Suprapubic skin (tissue), 4 donors: ENCODE measurements at places on chromosomes 3 and 15.

GRCh38 chr3:32391643-32392535, at the start of gene CMTM7:
Gene CMTM7 (plus strand): TSS chr3:32391853. CDS start chr3:32391907, 54 bp downstream.
- no peaks in the 10 kb centered on the region for H3K27me3 ChIP-seq
- peak within 1 kb of the TSS; percentile 83 for H3K27ac ChIP-seq
- DNase-seq = peak; percentile 84
- no peaks in the 10 kb centered on the region for H3K36me3 ChIP-seq

- DNase-seq = no peak
- H3K27ac ChIP-seq = no peak overlapping the region
- H3K4me3 ChIP-seq = no peak overlapping the region
- no peaks in the 10 kb centered on the region for H3K27me3 ChIP-seq
- H3K36me3 ChIP-seq = no peaks in the 10 kb centered on the region
- no peaks in the 10 kb centered on the region for H3K4me1 ChIP-seq
These were observed 83.9 kb upstream of the TSC22D2 start for GRCh38 chr3:150324245-150324644.

GRCh38 chr3:44954962-44955361, 21.0 kb downstream of the ZDHHC3 start:
- H3K27ac ChIP-seq = no peak overlapping the region
- H3K4me1 ChIP-seq = peaks cover 25% of the 10 kb centered on the region
- H3K4me3 ChIP-seq = no peak overlapping the region
- H3K27me3 ChIP-seq = no peaks in the 10 kb centered on the region
- peaks cover 15% of the 10 kb centered on the region for H3K36me3 ChIP-seq

GRCh38 chr3:125496701-125497100, 23.3 kb downstream of the SNX4 start:
- no peak overlapping the region for H3K27ac ChIP-seq
- DNase-seq = no peak
- H3K4me1 ChIP-seq = no peaks in the 10 kb centered on the region

- H3K36me3 ChIP-seq = no peaks in the 10 kb centered on the region
- no peak overlapping the region for H3K4me3 ChIP-seq
- peaks cover 4% of the 10 kb centered on the region for H3K27me3 ChIP-seq
- no peak overlapping the region for H3K27ac ChIP-seq
- H3K4me1 ChIP-seq = no peaks in the 10 kb centered on the region
These were observed 62.8 kb downstream of the SCN11A start for GRCh38 chr3:38988955-38989354.

DNA sequence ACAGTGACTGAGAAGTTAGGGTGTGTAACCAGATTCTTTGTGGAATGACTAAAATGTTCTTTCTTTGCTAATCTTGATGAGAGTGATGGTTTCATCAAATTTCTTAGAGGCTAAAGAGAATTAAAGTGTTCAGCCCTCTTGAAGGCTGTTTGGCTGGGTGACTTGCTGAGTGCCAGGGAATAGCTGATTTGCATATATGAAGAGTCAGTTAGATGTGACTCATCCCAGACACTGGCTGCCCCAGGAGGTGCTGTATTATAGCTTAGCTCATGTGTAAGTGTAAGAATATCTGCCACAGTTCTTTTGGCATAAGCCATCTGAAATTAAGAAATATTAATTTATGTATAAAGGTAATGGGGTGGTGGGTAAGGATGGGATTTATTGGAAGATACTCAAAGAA, 535.1 kb downstream of the NLGN1 start:
- H3K27ac ChIP-seq = no peak overlapping the region
- no peaks in the 10 kb centered on the region for H3K4me1 ChIP-seq
- no peaks in the 10 kb centered on the region for H3K36me3 ChIP-seq
- H3K27me3 ChIP-seq = no peaks in the 10 kb centered on the region
- DNase-seq = no peak

DNA sequence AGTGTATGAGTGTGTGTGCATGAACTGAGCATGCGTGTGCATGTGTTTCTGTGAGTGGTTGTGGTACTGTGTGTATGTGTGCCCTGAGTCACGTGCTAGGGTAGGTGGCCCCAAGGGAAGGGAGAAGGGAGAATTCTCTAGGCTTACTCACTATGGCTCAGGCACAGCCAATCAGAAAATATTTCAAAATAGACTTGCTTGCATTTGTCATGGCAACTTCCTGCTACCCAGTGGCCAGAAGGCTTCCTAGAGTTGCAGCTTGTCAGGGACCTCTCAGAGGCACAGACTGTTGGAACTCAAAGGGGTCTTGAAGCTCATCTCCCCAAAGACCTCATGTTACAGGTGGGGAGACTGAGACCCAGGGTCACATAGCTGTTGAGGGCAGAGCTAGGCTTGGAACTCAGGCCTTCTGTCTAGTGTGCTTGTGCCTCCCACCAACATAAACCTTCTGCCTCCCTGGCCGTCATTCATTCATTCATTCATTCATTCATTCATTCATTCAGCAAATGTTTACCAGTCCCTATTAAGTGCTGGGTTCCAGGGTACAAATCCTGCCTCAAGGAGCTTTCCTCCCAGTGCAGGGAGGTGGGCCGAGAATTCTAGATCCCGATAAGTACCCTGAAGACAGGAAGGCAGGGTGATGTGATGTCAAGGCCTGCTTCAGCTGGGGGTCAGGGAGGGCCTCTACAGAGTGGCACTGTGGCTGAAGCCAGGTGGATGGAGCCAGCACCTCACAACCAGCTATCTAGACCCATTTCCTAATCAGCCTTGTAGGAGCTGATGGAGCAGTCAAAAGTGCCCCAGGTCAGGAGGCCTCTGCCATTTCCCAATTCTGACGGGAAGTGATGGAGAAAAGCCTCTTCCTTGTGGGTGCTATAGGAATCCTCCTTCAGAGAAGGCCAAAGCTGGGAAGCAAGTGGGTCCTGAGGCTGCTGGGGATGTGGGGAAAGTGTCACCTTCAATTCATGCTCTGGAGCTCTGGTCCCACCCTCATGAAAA, 10.9 kb upstream of the RFT1 start:
- H3K4me1 ChIP-seq = no peaks in the 10 kb centered on the region
- no peak overlapping the region for H3K27ac ChIP-seq

DNA sequence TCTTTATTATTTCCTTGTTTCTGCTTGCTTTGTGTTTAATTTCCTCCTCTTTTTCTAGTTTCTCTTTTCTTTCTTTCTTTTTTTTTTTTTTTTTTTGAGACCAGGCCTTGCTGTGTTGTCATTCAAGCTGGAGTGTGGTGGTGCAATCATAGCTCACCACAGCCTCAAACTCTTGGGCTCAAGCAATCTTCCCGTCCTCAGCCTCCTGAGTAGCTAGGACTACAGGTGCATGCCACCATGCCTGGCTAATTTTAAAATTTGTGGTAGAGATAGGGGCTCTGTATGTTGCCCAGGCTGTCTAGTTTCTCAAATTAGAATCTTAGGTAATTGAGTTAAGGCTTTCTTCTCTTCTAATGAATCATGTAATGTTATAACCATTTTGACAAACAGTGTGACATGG, 22.4 kb downstream of the SLMAP start:
- H3K4me3 ChIP-seq = no peak overlapping the region
- no peak for DNase-seq
- H3K4me1 ChIP-seq = peaks cover 29% of the 10 kb centered on the region
- no peak overlapping the region for H3K27ac ChIP-seq
- H3K27me3 ChIP-seq = no peaks in the 10 kb centered on the region
- H3K36me3 ChIP-seq = no peaks in the 10 kb centered on the region

DNA sequence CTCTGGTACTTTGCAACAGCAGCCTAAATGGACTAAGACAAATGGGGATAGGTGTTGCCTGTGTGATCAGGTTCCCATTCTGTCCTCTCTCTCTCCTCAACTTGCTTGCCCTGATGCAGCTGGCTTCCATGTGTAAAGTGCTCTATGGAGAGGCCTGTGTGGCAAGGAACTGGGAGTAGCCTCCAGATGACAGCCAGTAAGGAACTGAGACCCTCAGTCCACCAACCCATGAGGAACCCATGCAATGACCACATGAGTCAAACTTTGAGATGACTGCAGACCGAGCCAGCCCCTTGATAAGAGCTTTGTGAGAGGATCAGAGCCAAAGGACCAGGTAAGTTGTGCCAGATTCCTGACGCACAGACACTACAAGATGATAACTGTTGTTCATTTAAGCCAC, 74.6 kb upstream of the ADPGK start:
- no peaks in the 10 kb centered on the region for H3K36me3 ChIP-seq
- no peaks in the 10 kb centered on the region for H3K27me3 ChIP-seq
- no peaks in the 10 kb centered on the region for H3K4me1 ChIP-seq
- no peak for DNase-seq

DNA sequence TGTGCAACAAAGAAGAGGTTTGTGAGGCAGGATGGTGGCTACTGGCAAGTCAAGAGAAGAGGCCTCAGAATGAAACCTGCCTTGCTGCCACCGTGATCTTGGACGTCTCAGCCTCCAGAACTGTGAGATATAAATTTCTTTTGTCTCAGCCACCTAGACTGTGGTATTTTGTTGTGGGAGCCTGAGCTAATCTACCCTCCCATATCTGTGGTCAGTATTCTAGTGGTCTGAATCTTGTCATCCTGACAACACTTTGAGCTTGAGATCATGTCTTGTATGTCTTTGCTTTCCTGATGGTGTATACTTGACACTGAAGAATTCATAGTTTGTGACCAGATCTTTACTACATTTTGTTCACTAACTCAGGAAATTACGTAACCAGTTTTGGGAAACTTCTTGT, 240.6 kb upstream of the GOLIM4 start:
- no peak overlapping the region for H3K27ac ChIP-seq
- no peaks in the 10 kb centered on the region for H3K36me3 ChIP-seq
- no peak overlapping the region for H3K4me3 ChIP-seq
- H3K4me1 ChIP-seq = no peaks in the 10 kb centered on the region

DNA sequence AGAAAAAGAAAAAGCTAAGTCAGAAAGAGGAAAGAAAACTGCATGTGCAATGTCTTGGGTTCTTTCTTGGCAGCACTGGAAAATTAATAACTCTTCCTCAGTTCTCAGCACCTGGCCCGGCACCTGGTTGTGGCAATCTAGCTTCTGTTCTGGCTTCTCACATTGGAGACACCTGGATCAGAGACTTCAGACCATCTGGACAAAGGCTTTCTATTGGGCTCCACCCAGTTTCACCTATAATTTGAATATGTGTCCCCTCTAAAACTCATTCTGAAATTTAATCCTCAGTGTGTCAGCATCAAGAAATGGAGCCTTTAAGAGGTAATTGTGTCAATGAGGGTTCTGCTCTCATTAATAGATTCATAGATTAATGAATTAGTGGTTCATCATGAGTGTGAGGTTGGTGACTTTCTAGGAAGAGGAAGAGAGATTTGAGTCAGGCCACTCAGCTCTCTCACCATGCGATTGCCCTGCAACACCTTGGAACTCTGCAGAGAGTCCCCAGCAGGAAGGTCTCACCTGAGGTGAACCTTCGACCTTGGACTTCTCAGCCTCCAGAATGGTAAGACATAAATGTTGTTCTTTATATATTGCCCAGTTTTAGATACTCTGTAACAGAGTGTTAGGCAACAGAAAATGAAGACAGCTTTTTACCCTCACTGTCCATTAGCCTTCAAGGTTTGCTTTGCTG, 679.9 kb downstream of the NTRK3 start:
- no peaks in the 10 kb centered on the region for H3K36me3 ChIP-seq
- H3K4me1 ChIP-seq = no peaks in the 10 kb centered on the region
- H3K27ac ChIP-seq = no peak overlapping the region
- no peak overlapping the region for H3K4me3 ChIP-seq
- DNase-seq = no peak
- H3K27me3 ChIP-seq = no peaks in the 10 kb centered on the region

DNA sequence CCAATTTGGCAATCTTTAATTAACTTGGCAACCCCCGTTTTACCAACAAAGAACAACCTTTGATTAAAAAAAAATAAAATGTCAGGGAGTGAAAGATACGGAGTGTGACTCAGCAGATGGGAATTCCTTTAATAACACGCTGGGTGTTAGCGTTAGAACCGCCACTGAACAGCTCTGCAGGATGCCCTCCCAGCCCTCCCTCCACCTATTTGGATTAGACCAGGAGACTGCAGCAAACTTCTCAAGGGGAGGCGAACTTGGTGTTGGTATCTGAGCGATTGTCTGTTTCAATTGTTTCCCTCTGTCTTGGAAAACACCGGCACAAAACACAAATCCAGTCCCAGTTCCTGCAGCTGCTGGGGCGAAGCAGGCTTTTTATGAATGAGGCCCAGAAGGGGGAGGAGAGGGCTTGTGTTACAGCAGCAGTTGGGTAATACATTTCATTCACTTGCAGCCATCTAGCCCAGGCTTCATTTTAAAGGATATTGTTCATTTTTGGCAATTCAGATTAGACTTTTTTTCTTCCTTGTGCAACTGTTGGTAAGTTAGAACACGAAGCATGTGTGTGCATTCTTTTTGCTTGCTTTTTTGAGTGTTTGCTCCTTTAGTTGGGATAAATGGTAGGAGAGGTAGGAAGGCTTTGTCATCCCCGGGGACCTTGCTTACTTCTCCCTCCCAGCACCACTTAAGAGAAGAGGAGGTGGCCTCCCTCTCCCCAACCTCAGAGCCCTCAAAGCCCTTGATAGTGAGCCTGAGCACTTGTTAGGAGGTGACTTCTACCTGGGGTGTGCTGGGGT, 152.3 kb downstream of the IGF1R start:
- no peaks in the 10 kb centered on the region for H3K27me3 ChIP-seq
- H3K4me1 ChIP-seq = peaks cover 38% of the 10 kb centered on the region
- H3K27ac ChIP-seq = peak overlapping the region; percentile 54

GRCh38 chr3:9800529-9800928, 7.6 kb downstream of the ARPC4 start:
- H3K4me3 ChIP-seq = no peak overlapping the region
- H3K36me3 ChIP-seq = peaks cover 82% of the 10 kb centered on the region
- H3K27ac ChIP-seq = no peak overlapping the region
- DNase-seq = no peak
- H3K27me3 ChIP-seq = no peaks in the 10 kb centered on the region

GRCh38 chr3:2579206-2579605, 480.5 kb downstream of the CNTN4 start:
- DNase-seq = no peak
- H3K27ac ChIP-seq = no peak overlapping the region
- no peak overlapping the region for H3K4me3 ChIP-seq
- H3K27me3 ChIP-seq = no peaks in the 10 kb centered on the region
- no peaks in the 10 kb centered on the region for H3K36me3 ChIP-seq

- no peak overlapping the region for H3K4me3 ChIP-seq
- no peaks in the 10 kb centered on the region for H3K36me3 ChIP-seq
- H3K4me1 ChIP-seq = no peaks in the 10 kb centered on the region
- no peak for DNase-seq
These were observed 106.8 kb downstream of the EDEM1 start for GRCh38 chr3:5294356-5294755.

DNA sequence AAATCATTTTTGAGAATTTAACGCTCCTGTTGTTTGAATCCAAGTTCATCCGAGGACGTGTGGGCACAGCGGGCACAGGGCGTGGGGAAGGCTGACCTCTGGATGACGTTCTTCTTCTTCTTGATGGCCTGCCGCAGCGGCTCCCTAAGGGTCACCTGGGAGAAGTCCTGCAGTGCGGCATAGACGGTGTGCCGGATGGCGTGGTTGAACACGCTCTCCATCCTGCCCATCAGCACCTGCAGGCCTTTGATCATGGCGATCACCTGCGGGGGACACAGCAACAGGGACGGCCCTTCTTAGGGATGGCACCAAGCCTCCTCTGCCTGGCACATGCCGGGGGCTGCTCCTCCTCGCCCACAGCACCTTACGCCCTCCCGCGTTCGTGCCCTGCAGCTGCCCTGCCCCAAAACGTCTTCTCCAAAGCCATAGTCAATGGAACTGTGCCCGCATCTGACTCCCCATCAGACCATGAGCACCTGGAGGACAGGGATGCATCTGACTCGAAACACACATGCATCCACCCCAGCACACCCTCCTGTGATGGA, 61.5 kb downstream of the CYFIP1 start:
- H3K4me1 ChIP-seq = no peaks in the 10 kb centered on the region
- DNase-seq = no peak
- H3K27ac ChIP-seq = no peak overlapping the region
- H3K36me3 ChIP-seq = peaks cover 69% of the 10 kb centered on the region

- peaks cover 13% of the 10 kb centered on the region for H3K4me1 ChIP-seq
- DNase-seq = no peak
- H3K4me3 ChIP-seq = no peak overlapping the region
- H3K36me3 ChIP-seq = no peaks in the 10 kb centered on the region
- H3K27me3 ChIP-seq = no peaks in the 10 kb centered on the region
- no peak overlapping the region for H3K27ac ChIP-seq
These were observed 22.2 kb downstream of the MELTF start for GRCh38 chr3:197007296-197007940.
